ENCODE measurements at places on chromosomes 7 and 10. TPM values are rescaled to one million over a fixed set of nuclear protein-coding genes. Genes with fewer than 3 reads are reported as not detected.

DNA sequence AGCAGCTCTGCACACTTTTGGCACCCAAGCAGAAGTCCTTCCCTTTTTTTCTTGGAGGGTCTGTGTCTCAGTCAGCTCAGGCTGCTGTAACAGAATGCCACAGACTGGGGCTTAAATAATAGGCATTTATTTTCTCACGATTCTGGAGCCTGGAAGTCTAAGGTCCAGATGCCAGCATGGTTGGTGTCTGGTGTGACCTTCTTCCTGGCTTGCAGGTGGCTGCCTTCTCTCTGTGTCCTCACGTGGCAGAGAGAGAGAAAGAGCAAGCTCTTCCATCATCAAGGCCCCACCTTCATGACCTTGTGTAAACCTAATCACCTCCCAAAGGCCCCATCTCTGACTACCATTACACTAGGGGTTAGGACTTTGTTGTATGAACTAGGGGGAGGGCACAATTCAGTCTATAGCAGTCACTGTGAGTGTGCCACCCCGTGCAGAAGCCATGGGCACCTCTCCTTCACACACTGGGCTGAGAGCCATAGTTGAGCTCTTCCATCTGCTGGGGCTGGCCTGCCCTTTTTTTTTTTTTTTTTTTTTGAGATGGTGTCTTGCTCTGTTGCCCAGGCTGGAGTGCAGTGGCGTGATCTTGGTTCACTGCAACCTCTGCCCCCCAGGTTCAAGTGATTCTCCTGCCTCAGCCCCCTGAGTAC lies 80.3 kb downstream of the OAT start:
- H3K4me1 ChIP-seq, result no peaks in the 10 kb centered on the region
- no peaks in the 10 kb centered on the region for H3K27me3 ChIP-seq

DNA sequence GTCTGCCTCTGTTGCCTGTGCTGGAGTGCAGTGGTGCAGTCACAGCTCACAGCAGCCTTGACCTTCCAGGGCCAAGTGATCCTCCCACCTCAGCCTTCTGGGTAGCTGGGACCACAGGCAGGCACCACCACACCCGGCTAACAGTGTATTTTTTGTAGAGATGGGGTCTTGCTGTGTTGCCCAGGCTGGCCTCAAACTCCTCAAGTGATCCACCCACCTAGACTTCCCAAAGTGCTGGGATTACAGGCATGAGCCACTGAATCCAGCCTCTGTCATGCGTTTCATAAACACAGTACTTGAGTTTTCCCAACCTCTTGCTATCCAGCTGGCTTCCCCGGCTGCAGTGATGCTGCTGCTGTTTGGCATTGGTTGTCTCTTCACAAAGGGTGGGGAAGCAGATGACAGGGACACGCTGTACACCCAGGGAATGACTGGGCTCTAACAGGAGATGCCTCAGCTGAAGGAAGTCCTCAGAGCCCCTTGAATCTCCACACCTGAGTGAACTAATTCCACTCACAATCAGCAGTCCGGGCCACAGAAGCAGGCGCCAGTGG lies 191.5 kb downstream of the DIP2C start:
- no peaks in the 10 kb centered on the region for H3K36me3 ChIP-seq
- H3K27ac ChIP-seq, result no peak overlapping the region

DNA sequence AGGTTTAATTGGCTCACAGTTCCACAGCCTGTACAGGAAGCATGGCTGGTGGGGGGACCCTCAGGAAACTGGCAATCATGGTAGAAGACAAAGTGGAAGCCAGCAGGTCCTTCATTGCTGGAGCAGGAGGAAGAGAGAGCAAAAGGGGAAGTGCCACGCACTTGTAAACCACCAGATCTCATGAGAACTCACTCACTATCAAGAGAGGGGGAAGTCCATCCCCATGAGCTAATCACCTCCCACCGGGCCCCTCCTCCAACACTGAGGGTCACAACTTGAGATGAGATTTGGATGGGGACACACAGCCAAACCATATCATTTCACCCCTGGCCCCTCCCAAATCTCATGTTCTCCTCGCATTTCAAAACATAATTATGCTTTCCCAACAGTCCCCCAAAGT lies 171.9 kb upstream of the CACNA2D1 start:
- H3K27ac ChIP-seq, result no peak overlapping the region
- no peaks in the 10 kb centered on the region for H3K27me3 ChIP-seq
- H3K4me1 ChIP-seq, result no peaks in the 10 kb centered on the region
- H3K4me3 ChIP-seq, result no peak overlapping the region
- DNase-seq, result no peak

DNA sequence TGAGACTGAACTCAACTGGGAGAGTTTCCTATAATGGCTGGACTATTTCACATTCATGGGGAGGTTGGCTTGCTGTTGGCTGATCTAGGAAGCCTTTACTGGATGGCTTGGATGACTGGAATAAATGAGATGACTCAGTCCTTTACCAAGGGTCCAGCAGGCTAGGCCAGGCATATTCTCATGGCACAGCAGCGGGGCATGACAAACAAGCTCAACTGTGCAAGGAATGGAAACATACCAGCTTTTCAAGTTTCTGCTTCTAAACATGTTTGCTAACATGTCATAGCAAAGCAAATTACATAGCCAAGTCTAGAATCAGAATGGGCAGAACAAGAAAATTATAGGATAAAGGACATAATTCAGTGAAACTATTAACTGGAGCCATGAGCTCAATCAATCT lies 46.8 kb upstream of the CRTAC1 start:
- no peaks in the 10 kb centered on the region for H3K36me3 ChIP-seq
- H3K4me3 ChIP-seq, result no peak overlapping the region
- no peak for DNase-seq
- no peaks in the 10 kb centered on the region for H3K27me3 ChIP-seq

DNA sequence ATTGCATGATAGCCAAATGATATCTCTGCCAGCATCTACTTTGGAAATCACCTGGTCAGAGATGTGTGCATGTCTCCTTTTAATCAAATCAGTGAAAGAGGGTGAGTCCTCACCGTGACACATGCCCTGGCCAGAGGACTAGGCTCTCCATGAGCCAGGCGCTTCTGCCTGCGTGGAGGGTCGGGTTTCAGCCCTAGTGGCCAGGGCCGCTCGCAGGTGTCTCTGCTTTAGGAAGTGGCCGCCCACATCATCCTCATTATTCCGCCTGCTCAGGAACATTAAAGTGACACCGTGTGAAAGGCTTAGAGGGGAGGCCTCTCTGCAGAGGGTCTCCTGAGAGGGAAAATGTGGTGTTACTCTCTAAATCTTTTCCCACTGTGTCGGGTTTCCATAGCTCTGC lies 173.6 kb upstream of the PRKCQ start:
- no peak overlapping the region for H3K27ac ChIP-seq
- H3K36me3 ChIP-seq, result no peaks in the 10 kb centered on the region
- DNase-seq, result peak; percentile 61
- no peak overlapping the region for H3K4me3 ChIP-seq

GRCh38 chr10:131091682-131092081 lies 219.8 kb downstream of the TCERG1L start:
- H3K27ac ChIP-seq, result no peak overlapping the region
- H3K27me3 ChIP-seq, result no peaks in the 10 kb centered on the region
- H3K4me3 ChIP-seq, result no peak overlapping the region

DNA sequence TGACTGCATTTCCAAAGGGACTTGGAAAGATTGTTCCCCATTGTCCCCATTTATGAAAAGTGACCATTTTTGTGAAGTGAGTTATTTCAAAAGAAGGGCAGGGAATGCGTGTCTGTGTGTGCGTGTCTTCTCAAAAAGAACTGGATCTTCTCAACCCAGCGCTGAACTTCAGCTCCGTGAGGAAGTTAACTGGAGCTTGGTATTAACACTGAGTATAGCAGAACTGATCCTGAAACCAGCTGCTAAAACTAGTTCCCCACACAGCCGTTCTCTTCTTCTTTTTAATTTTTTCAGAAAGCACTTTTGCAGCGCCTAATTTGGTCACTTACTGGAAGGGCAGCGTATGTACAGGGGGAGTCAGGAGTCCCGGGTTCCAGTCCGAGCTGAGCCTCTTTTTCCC lies 45.8 kb upstream of the PLEKHA1 start:
- H3K4me1 ChIP-seq, result peaks cover 5% of the 10 kb centered on the region
- H3K27ac ChIP-seq, result no peak overlapping the region
- no peak overlapping the region for H3K4me3 ChIP-seq
- no peaks in the 10 kb centered on the region for H3K36me3 ChIP-seq

DNA sequence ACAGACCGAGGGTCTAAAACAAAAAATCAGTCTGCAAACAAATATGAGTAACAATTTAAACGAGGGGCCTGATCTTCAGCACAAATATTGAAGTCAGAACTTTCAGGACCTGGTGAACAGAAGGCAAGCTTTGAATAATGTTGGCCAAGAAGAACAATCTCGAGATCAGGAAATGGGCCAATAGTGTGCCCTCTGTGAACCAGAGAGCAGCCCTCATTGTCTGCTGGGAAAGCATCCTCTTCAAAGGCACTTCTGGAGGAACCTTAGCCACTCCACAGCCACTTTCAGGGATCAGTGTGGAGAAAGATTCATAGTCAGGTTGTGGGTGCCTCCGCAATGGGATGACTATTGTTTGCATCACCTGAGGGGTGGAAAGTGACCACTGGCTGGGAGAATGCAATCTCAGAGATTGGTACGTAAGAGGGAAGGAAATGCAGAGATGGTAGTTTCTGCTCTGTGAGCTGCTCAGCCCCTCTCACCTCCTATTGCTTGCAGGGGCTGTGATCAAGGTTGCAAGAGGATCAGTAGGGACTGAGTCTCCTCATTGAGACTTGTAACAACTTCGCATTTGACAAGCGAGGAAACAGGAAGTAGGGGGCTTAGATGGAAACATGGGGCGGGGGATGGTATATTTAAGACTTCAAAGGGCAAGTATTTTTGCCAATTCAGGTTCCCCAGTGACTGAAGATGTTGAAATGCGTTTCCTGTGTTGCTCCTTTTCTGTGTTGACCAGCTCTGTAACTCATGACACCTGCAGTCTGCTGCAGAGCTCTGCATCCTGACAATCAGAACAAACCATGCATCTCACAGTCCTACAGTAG lies 28.4 kb upstream of the IFRD1 start:
- H3K36me3 ChIP-seq, result no peaks in the 10 kb centered on the region
- no peak overlapping the region for H3K27ac ChIP-seq
- DNase-seq, result no peak
- no peaks in the 10 kb centered on the region for H3K27me3 ChIP-seq

- no peak overlapping the region for H3K4me3 ChIP-seq
- DNase-seq, result no peak
- H3K4me1 ChIP-seq, result no peaks in the 10 kb centered on the region
- no peak overlapping the region for H3K27ac ChIP-seq
- no peaks in the 10 kb centered on the region for H3K36me3 ChIP-seq
Measured at GRCh38 chr7:126361183-126361582, 891.6 kb downstream of the GRM8 start.

DNA sequence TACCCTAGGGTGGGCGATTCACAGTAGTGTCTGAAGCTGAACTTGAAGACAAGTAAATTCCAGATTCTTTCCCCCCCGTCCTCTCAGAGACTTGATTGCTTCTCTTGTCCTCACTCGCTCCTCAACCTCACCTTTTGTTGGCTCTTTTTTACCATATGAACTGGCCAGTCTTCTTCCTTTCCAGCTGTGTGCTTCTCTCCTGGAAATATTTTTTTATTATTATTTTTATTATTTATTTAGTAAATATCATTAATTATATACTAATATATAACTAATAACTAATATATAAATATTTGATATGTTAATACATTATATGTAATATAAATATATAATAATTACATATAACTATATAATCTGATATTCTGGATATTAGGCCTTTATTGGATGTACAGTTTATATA lies 484.3 kb downstream of the GALNT17 start:
- H3K27ac ChIP-seq, result no peak overlapping the region
- H3K36me3 ChIP-seq, result no peaks in the 10 kb centered on the region
- H3K4me3 ChIP-seq, result no peak overlapping the region
- no peaks in the 10 kb centered on the region for H3K27me3 ChIP-seq
- H3K4me1 ChIP-seq, result peaks cover 19% of the 10 kb centered on the region

- H3K27ac ChIP-seq, result peak overlapping the region; percentile 99
- H3K4me3 ChIP-seq, result peak overlapping the region; percentile 90
- H3K36me3 ChIP-seq, result peaks cover 45% of the 10 kb centered on the region
Measured at GRCh38 chr7:5528071-5528814, 104.6 kb upstream of the TNRC18 start.

DNA sequence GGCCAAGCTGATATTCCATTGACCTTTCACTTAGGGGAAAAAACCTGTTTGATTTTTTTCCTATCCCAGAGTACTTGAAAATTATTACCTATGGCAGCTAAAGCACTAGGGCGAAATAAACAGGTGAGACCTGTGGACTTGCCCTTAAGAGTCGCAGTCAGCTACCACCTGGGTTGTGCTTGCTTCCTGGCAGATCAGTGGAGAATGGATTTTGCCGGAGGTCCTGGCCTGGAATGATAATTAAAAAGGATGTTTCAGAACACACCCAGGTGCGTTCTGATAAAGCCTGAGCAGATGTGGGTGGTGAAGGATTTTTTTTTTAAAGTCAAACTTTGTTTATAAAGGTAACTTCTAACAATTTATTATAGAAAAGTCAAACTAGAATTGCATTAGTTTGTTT lies 59.1 kb downstream of the AUTS2 start:
- no peak for DNase-seq
- H3K36me3 ChIP-seq, result no peaks in the 10 kb centered on the region
- no peak overlapping the region for H3K27ac ChIP-seq
- H3K4me3 ChIP-seq, result no peak overlapping the region
- H3K27me3 ChIP-seq, result no peaks in the 10 kb centered on the region

- no peak for DNase-seq
- no peak overlapping the region for H3K4me3 ChIP-seq
Measured at GRCh38 chr7:112135815-112136214, 70.4 kb downstream of the DOCK4 start.

- H3K27me3 ChIP-seq, result no peaks in the 10 kb centered on the region
- H3K4me1 ChIP-seq, result no peaks in the 10 kb centered on the region
- H3K27ac ChIP-seq, result no peak overlapping the region
- peaks cover 40% of the 10 kb centered on the region for H3K36me3 ChIP-seq
- no peak overlapping the region for H3K4me3 ChIP-seq
Measured at GRCh38 chr7:680411-681127, 45.9 kb upstream of the DNAAF5 start.

The TMEM26 gene
- 1.9 TPM for total RNA-seq

The TWNK gene
- total RNA-seq, result 32.5 TPM

The KLHDC10 gene
- total RNA-seq, result 21.1 TPM

The EFCAB10 gene
- total RNA-seq, result 3.1 TPM

The TRIM50 gene
- not detected for total RNA-seq

The PURB gene
- 22.7 TPM for total RNA-seq

The COPG2 gene
- 51.3 TPM for total RNA-seq
